ENCODE measurements at places on chromosomes 7 and 10.

DNA sequence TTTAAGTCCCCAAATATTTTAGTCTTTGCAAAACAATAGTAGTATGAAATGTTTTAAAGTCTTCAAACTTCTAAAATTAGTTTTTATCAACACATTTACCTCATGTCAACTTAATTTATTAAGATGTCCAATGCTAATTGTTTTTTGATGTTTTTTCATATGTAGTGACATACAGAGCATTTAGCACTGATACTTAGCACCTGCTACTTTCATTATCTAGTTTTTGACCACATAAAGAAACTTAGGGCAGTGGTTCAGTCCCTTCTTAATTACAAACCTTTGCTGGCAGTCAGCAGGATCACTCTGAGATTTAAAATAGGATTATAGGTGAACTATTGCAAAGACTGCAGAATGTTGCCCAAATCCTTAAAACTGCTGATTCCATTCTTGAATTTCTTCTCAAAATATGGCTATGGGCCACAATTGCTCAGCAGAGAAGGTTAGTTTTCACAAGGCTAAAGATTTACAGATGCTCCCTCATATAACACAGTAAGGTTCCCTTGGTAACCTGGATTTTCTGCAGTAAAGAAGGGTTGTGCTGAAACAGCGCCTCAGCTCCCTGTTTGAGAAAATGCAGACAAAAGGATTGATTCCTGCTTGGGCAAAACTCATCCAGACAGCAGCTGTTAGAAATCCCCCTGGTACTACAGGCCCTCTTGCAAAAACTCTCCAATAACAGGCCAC lies 3.4 kb downstream of the GPR85 start:
- no peak for DNase-seq

DNA sequence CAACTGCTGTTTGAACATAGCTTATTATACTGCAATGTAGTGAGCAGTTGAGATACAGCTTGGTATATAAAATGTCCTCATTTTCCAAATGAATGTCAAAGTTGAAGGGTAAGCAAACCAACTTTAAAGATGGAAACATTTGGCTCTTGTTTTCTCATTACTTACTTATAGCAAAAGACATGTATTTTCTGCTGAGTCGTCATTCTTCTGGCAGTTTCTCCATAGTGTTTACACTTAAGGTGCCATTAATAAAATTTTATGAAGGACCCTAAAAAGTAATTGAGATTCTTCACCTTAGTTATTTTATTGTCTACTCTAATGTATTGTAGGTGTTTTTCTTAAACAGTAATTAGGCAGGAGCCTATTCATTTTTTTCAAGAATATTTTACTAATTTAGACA lies 68.6 kb downstream of the INSYN2A start:
- DNase-seq = no peak

DNA sequence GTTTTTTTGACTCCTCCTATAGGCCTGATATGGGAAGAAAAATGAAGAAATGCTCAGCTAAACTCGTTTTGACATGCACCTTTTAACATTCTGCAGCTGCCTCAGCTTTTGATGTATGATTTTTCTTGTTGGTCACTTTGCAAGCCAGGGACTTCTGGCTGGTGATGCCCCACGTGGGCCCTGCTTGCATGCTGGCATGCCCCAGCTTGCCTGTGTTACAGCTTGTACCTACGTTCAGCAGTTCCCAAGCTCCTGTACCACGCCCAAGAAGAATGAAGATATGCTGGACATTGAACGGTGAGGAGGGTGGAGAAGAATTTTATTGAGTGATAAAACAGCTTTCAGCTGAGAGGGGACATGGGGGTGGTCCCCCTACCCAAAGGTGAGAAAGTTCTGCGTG lies 245.6 kb upstream of the FZD8 start:
- DNase-seq = no peak

GRCh38 chr10:113680190-113681111 lies 739 bp downstream of the CASP7 start:
- peak; percentile 17 for DNase-seq

- DNase-seq = no peak
Observed at GRCh38 chr10:115566867-115567266, 473.7 kb downstream of the ATRNL1 start.

DNA sequence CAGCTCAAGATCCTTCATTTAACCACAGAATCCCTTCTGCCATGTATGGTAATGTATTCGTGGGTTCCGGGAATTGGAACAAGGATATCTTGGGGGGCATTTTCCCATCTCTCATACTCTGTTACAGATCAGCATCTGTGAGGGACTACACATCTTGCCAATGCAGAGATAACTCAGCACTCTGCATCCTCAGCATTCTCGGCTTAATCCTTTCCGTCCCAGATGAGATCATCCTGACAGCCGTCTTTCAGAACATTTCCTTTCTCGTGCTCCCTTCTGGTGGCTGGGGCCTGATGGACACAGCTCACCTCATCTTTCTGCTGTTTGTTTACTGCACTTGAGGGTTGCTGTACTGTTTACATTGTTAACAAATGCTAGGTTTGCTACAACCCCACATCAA lies 25.3 kb downstream of the FKBP6 start:
- no peak for DNase-seq

DNA sequence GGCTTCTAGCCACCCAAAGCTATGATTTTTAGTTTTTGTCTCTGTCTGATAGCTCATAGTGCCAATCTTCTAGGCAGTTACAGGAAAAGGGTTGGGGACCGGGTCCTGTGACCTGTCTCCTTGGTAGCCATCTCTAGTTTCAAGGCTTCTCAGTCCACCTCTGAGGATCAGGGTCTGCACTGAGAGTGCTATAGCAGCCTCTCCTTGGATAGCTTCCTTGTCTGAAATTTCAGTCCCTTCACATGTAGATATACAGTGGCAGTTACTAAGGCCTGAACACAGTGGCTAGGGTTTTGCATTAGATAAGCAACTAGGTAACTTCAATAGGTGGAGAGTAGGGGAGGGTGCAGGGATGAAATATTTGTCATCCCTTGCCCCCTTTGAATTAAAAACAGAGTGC lies 321.3 kb downstream of the SEMA3D start:
- no peak for DNase-seq

DNA sequence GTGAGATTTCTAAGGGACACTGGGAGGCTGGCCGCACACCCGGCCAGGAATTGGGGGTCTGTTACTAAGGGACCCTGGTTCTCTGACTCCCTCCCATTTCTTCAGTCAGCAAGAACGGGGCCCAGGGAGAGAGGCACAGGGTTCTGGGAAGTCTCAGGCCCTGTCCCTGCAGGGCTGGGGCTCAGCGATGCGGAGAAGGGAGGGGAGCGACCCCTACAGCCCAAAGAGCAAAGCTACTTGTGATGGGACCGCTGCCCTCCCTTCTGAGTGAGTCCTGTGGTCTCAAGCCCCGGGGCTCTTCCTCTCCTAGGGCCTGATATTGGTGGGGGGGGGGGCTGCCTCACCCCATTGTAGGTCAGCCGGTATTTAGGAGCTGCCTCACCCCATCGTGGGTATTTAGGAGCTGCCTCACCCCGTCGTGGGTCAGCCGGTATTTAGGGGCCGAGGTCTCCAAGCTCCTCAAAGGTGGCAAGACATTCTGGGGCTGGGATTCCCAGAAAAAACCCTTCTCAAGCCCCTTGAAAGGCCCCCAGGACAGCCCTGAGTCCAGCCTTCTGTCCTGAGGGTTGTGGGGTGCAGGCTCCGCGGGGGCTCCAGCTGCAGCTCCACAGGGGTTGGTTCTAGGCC lies 16.9 kb upstream of the NKX6-2 start:
- no peak for DNase-seq

DNA sequence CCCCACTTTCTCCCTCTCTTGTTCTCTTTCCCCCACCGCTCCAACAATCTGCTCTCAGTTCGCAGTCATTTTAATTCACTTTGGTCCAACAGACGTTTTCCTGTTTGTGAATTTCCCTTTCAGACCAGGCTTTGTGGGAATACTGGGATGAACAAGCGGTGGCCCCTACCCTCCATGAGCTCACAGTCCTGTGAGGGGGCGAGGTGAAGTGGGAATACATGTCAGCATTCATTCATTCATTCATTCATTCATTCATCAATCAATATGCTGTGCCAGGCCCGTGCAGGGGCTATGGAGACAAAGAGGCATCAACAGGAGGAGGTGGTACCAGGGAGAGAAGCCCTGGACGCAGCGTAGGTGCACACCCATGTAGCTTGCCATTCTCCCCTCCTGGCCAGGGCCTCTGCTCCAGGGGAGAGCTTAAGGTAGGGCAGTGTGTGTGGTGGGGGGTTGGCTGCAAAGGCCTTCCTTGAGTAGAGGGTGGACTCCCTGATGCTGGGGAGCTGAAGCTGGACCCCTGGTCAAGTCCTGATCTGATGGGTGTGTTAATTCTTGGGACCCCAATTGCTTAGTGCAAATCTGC lies 16.1 kb downstream of the PRF1 start:
- DNase-seq = no peak

- DNase-seq = no peak
Observed at GRCh38 chr7:66748791-66749190, 8.3 kb downstream of the RABGEF1 start.

- no peak for DNase-seq
Observed at GRCh38 chr7:53237344-53237913, 202.0 kb downstream of the POM121L12 start.

DNA sequence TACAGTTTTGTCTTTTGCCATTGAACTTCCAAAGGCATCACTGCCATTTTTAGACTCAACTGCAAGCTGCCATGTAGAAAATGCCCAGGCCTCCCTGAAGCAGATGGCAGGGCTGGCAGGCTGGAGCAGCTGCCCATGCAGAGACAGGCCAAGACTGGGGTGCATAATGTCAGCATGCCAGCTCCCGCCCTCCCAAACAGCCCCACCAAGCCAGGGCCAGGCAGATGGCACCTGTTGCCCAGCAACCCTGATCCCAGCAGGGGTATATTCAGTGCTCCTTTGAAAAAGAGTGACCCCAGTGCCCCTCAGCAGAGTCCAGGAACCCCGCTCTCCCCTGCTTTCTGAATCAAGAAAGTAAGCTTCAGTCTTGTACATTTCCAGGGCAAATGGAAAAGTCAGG lies 32.6 kb downstream of the VSTM4 start:
- no peak for DNase-seq

DNA sequence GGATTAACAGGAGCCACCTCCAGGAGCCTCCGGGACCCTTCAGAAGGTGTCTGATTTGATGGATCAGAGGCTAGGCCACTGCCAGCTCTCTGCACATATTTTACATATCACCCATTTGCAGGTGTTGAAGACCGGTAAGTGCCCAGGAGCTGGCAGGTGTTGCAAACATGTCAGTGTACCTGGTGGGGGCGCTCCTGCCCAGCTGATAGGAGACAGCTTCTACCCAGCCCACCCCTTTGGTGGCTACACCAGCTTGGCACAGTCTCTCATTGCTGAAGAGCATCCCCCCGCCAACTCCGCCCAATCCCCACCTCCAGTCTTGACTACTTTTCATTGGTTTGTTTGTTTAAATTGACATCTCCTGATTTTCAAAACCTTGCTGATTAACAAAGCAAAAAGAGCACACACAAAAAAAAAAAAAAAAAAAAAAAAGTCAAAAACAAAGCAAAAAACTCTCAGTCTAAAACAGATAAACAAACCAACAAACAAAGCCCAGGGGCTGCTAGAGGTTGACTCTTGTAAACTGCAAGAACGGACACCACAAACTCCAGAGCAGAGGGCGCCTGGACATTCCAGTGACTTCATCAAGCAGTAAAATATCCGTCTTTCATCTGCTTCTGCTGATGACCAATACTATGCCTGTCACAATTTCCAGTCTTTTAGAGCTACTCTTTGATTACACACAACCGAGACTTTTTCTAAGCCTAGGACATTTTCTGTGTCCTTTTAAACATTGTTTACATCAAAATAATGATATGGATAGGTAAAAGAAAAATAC lies 275.3 kb downstream of the NRG3 start:
- no peak for DNase-seq

DNA sequence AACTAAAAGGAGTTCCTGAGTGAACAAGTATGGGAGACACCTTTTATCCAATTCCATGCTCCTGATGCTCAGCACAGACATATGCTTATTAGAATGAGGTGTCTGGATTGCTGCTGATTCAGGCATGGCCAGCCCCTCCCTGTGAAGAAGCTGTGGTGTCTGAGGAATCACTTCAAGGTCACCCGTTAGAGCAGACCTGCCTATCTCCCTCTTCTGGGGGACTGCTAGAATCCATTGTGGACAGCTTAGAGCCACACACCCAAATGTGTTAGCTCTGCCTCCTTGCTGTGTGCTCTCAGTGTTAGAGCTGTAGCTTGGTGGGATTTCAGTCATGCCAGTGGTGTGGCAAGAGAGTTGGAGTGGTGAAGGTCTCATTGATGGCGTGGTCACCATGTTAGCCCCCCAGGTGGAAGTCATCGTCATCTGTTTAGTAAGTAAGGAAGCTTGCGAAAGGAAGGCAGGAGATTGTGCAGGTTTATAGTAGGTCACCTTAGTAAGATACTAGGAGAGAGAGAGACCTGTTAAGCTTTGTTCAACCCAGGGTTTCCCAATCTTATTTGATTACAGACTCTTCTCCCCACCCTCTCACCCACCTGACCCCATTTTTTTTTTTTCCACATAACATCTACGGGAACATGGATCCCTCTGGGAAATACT lies 12.8 kb downstream of the PRXL2A start:
- DNase-seq = no peak

GRCh38 chr7:94907811-94908322 lies 473 bp downstream of the PPP1R9A start:
- no peak for DNase-seq

DNA sequence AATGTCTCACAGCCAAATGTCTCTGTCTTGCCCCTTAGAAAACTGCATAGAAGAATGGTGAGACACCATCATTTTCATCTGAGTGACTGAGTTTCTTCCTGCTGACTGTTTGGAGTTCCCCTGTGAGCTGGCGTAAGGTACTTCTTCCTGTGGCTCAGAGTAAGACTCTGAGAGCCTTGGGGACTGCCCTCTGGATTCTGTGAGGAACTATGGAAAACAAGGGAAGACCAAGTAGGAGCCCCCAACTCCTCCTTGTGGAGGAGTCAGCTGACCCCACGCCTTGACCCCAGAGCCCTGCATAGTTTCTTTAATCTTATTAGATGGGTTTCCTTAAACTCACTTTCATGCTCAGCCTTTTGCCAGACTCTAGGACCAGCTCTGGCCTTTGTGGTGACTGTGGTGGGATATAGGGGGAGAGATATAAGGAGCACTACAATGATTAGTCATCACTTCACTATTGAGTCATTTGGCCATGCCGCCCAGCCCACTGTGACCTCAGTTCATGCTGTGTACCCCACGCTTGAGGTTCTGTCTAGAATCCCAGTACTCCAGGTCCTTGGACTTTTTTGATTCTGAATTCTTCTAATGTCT lies 51.8 kb upstream of the FAM133B start:
- DNase-seq = no peak

- DNase-seq = no peak
Observed at GRCh38 chr7:133513608-133514007, 260.7 kb downstream of the EXOC4 start.

GRCh38 chr10:64617085-64617484 lies 1095.9 kb downstream of the REEP3 start:
- DNase-seq = no peak

GRCh38 chr10:125160856-125161706 lies 718 bp upstream of the CTBP2 start:
- no peak for DNase-seq

DNA sequence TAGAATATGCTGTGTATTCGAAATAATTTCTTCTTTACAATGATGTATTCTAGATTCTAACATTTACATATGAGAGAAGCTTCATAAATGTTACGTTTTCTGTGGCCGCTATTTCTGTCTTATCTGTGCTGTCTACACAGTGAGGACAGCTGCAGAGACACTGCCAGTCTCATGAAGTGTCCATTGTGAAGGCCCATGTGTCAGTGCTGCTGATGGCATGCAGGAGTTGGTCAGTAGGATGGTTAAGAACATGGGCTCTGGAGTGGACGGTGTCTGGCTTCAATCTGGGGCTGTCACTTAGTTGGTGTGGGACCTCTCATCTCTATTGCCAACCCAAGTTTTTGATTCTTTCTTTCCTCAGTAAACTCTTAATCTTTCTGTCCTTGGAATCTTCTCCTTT lies 137.3 kb downstream of the SDK1 start:
- DNase-seq = no peak

All from activated CD4-positive, alpha-beta T cell treated with anti-CD3 and anti-CD28 coated beads for 1 hour (primary cell).